ENCODE measurements at places on chromosomes 12 and 14.

GRCh38 chr12:43208627-43209026 lies 343.4 kb downstream of the ADAMTS20 start:
- no peak for DNase-seq

GRCh38 chr14:71554323-71554722 lies 377.9 kb upstream of the RGS6 start:
- DNase-seq: peak; percentile 41

GRCh38 chr12:51942501-51943000 lies 8.9 kb upstream of the ACVR1B start:
- no peak for DNase-seq

- peak; percentile 13 for DNase-seq
These were observed 409.5 kb downstream of the SLC6A15 start for GRCh38 chr12:84502907-84503787.

GRCh38 chr12:52059582-52060497 lies 8.6 kb downstream of the NR4A1 start:
- DNase-seq: peak; percentile 62

- DNase-seq: peak; percentile 35
These were observed 19.9 kb downstream of the PPP2R5C start for GRCh38 chr14:101781240-101782061.

DNA sequence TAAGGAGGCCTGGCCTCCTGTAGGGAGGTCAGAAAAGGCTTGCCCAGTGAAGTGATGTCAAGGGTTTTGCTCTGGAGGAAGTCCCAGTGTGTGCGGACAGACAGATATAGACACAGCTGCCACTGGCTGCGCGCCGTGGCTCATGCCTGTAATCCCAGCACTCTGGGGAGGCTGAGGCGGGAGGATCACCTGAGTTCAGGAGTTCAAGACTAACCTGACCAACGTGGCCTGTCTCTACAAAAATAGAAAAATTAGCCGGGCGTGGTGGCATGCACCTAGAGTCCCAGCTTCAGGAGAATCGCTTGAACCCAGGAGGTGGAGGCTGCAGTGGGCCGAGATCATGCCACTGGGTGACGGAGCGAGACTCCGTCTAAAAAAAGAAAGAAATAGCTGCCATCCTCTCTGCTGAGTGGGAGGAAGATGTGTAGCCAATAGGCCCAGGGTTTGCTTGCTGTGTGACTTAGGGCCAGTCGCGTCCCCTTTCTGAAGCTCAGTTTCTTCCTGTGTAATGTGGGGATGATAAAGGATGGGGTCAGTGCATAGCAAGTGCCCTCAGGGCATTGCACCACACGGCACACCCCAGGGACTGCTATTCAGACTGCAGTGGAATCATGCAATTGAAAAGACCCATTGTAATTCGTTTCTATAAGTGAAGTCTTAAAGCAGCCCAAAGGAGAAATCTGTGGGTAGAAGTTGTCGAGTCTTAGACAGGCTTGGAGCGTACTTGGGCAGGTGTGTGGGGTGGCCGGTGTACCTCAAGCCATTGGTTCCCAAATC lies 18.7 kb upstream of the MLEC start:
- no peak for DNase-seq

DNA sequence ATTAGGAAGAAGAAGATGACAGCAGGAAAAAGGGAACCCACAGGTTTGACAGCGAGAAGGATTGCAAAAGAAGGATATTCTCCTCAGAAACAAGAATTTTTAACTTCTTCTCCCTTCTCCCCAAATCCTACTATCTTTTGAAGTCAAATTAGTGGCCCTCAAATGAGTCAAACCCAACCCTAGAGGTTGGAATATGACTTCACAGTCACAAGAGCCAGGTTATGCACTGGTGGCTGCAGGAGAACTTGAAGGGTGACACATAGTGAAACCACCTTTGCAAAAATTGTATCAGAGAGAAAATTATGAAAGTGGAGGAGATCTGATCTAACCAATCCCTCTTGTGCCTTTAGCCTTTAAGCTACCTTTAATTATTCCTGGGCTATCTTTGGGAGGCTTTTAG lies 386.2 kb upstream of the CCDC196 start:
- DNase-seq: no peak

DNA sequence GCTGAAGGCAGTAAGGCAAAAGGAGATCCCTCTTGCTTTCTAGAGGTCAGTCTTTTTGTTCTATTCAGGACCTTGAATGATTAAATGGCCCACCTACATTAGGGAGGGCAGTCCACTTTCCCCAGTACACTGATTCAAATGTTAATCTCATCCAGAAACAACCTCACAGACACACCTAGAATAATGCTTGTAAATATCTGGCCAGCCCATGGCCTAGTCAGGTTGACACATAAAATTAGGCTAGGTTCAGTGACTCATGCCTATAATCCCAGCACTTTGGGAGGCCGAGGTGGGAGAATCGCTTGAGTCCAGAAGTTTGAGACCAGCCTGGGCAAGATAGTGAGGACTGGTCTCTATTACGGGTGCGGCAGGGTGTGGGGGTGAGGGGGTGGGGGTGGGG lies 43.5 kb downstream of the MIPOL1 start:
- no peak for DNase-seq

DNA sequence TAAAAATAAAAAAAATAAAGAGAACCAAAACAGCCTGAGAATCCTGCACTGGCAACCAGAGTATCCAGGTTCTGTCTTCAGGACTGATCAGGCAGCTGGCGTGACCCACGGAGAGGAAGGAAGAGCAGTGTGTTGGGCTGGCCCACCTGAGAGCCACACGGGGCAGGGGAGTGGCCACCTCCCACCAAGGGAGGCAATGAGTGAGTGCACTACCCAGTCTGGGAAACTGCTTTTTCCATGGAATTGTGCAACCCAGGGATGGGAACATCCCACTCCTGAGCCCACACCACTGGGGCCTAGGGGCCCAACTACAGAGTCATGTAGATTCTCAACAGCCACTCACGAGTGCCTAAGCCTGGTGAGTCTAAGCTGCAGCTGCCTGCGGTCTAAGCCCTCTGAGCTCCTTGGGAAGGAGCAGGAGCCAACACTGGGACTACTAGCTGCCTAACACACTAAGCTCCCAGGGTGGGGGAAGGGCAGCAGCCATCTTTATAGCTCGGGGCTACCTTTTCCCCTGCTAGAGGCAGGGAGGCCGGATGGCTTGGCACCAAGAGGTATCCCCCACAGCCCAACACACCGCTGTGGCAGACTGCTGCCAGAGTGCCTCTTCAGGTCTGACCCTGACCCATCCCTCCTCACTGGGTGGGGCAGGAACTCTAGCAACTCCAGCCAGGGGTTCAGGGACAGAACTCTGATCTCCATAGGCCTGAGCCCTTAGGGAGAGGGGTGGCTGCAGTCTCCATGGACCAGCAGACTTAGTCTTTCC lies 610.9 kb downstream of the RERGL start:
- no peak for DNase-seq

GRCh38 chr12:24197532-24197931 lies 248.1 kb upstream of the SOX5 start:
- DNase-seq: no peak

DNA sequence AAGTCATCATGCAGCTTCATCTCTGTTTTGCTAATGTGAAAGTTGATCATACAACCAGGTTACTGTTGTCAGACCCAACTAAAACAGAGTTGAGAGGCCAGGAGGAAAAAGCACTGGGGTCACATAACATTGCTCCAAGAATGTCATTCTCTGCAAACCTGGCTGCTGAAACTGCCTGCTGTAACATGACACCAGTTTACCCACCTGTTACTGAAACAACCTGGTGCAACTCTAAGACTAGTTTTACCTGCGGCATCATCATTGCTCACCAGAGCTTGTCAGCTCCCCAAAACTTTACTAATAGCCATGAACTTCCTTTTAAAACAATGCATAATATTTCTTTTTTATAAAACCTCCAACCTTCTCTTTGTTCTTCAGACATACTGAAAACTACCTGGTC lies 30.7 kb upstream of the DEGS2 start:
- DNase-seq: no peak

- no peak for DNase-seq
These were observed 18.1 kb downstream of the SSH1 start for GRCh38 chr12:108839018-108839889.

Data from CD4-positive, alpha-beta T cell treated with Interleukin-10 for 1 hour (primary cell).